ENCODE measurements at places on chromosomes 1 and 21. TPM values are rescaled to one million over a fixed set of nuclear protein-coding genes. Genes with fewer than 3 reads are reported as not detected.

Gene DCDC2B
- total RNA-seq, result not detected

Gene MPZ
- 3.5 TPM for total RNA-seq

Gene VSIG8
- not detected for total RNA-seq

Gene ANKRD65
- 1.7 TPM for total RNA-seq

Gene F13B
- not detected for total RNA-seq

Gene TNFSF18
- total RNA-seq, result not detected

Gene KIF14
- 0.08 TPM for total RNA-seq

Gene C1orf198
- total RNA-seq, result 32.7 TPM

GRCh38 chr1:14375226-14375625, 223.3 kb upstream of the KAZN start:
- DNase-seq, result no peak

GRCh38 chr1:51058858-51059257, 43.2 kb upstream of the C1orf185 start:
- no peak for DNase-seq

- no peak for DNase-seq
Measured at GRCh38 chr1:3658231-3658615, 5.9 kb downstream of the TP73 start.

DNA sequence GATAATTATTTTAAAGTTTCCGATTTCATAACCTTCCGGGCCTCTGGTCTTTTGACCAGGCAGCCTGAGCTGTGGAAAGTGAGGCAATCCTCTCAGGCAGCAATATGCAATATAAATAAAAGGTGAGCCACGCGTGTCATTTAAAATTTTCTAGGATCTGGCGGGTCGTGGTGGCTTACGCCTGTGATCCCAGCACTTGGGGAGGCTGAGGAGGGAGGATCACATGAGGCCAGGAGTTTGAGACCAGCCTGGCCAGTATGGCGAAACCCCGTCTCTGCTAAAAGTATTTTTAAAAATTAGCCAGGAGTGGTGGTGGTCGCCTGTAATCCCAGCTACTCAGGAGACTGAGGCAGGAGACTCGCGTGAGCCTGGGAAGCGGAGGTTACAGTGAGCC, 546 bp upstream of the ZNF695 start:
- no peak for DNase-seq

DNA sequence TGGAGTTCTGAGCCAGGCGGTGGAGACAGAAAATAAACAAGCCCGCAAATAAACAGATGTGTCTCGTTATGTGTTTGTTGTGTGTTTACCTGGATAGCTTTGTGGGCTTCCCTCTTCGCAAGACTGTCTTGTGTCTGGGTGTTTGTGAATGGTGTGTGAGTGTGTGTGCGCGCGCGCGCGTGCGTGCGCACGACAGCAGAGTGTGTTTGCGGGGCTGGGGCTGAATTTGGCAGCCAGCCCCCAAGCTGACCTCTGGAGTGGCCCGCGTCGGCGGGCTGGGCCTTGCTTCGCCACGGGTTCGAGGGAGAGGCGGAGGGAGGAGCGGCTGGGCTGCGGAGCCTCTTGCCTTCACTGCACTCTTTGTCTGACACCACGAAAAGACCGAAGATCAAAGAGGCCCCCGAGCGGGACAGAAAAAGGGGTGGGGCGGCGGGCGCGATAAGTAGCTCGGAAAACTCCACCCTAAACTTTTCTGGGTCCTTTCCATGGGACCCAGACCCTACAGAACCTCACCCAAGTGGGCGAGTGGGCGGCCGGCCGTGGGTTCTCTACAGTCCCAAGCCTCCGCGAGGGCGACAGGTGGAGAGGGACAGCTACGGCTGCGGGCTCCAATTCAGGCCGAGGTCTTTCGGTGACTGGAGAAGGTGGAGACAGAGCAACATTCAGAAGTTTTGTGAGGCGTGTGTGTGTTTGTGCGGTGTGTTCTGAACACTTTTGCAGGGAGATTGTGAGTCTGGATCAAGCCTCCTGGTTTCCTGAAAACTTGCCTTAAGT, 14.5 kb downstream of the PAX7 start:
- DNase-seq, result no peak

- DNase-seq, result no peak
Measured at GRCh38 chr1:166064313-166064926, 102.4 kb downstream of the FAM78B start.

GRCh38 chr1:90717356-90717664, 208 bp upstream of the BARHL2 start:
- no peak for DNase-seq

GRCh38 chr1:151993084-151993733, 450 bp downstream of the S100A10 start:
- DNase-seq, result peak; percentile 44

DNA sequence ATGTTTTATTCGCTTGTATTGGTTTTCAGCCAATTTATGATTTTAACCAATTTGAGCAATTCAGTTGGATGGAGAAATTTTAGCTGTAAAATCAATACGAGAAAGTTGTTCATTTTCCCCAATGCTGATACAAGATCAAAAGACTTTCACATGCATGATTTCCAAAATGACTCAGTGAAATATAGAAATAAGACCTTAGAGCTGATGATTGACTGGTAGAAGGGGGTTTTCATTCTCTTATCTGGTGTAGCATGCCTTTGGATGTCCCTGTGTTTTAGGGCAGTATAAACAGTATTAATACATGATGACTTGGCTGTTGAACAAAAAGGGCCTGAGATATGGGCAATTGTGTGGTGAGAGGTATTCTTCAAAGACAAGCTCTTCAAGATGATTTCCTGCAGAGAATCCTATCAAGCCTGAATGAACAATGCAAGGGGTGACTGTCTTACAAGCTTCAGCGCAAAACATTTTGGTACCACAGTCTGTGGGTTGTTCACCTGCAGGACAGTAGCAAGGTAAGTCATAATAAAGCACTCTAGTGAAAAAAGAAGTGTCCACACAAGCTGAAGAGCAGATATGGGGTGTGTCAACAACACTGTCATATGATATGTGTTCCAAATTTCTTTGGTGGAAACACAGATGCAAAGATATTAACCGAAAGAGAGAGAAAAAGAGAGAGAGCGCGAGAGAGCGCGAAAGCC, 156.2 kb downstream of the TNFSF18 start:
- DNase-seq, result no peak

GRCh38 chr1:174414203-174414602, 33.6 kb upstream of the GPR52 start:
- no peak for DNase-seq

DNA sequence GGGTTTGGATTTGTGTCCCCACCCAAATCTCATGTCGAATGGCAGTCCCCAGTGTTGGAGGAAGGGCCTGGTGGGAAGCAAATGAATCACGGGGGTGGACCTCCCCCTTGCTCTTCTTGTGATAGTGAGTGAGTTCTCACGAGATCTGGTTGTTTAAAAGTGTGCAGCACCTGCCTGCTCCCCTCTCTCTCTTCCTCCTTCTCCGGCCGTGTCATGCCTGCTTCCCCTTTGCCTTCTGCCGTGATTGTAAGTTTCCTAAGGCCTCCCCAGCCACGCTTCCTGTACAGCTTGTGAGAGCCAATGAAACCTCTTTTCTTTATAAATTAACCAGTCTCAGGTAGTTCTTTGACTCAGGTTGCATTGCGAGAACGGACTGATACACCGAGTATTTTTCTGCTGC, 15.9 kb downstream of the CLDN14 start:
- no peak for DNase-seq

- no peak for DNase-seq
Measured at GRCh38 chr1:29746076-29746665, 509.8 kb downstream of the PTPRU start.

DNA sequence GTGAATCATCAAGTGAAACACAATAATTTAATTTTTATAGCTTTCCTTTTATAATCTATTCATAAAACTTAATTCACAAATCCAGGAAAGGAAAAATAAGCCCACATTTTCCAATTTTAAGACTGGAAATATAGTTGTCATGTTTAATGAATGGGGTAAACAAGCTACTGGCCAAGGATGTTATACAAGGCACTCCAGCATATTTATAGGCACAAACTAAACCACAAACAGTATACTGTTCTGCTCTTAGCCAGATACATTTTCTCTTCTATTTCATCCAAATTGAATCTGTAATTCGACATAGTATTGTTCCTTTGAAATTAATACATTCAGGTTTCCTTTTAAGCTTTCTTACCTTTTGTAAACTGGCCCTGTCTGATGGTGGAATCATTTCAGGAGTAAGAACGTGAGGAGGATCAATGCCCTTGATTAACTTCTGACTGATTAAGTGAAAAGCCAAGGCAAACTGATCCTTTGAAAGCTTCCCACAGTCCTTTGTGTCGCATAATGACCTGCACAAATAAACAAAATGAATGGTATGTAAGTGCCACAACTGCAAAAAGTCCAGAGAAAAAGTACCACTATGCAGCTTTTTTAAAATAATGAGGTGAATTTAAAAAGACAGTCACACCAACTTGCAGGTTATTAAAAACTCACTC, 74.4 kb downstream of the EPS15 start:
- DNase-seq, result no peak

- DNase-seq, result no peak
Measured at GRCh38 chr1:173302366-173302765, 95.2 kb upstream of the TNFSF4 start.

DNA sequence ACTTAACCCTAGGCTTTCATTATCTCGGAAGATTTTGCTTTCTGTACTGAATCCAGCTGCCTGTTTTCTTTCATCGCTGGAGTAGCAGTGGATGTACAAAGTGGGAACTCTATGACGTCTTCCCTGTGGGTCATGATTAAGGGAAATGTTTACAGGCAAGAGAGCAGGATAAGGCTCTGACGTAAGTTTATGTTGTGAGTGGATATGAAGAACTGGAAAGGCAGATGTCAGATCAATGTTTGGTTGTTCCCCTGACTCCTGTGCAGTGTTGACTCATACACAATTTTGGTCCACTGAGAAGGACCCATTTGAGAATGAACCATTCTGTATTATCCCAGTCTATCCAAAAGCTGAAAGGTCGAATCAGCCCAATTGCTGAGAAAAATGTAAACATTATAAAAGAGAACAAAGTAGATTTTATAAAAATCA, 292.4 kb downstream of the GRIK1 start:
- no peak for DNase-seq

- no peak for DNase-seq
Measured at GRCh38 chr1:157095091-157095490, 4.5 kb downstream of the ETV3L start.

GRCh38 chr1:227824204-227824603, 8.7 kb downstream of the PRSS38 start:
- DNase-seq, result no peak

GRCh38 chr1:19643121-19643520, 990 bp upstream of the NBL1 start:
- DNase-seq, result no peak

DNA sequence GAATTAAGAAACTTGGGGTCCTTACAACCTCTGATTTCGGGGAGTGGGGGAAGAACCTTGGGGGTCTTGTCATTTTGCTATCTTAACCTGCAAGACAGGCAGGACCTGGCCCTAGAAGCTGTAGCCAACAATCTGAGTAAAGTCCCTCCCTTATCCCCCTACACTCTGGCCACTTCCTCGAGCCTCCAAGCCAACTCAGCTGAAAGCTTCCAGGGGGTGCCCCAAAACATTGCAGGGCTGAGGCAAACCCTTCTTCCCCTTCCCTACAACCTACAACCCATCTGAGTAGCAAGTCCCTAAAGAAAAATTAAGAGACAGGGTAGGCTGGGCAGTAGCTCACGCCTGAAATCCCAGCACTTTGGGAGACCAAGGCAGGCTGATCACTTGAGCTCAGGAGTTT, 5.0 kb downstream of the CERS2 start:
- no peak for DNase-seq

GRCh38 chr1:204929487-204930154, 59.0 kb downstream of the NFASC start:
- no peak for DNase-seq

GRCh38 chr1:23325393-23325792, 18.7 kb downstream of the HNRNPR start:
- no peak for DNase-seq

DNA sequence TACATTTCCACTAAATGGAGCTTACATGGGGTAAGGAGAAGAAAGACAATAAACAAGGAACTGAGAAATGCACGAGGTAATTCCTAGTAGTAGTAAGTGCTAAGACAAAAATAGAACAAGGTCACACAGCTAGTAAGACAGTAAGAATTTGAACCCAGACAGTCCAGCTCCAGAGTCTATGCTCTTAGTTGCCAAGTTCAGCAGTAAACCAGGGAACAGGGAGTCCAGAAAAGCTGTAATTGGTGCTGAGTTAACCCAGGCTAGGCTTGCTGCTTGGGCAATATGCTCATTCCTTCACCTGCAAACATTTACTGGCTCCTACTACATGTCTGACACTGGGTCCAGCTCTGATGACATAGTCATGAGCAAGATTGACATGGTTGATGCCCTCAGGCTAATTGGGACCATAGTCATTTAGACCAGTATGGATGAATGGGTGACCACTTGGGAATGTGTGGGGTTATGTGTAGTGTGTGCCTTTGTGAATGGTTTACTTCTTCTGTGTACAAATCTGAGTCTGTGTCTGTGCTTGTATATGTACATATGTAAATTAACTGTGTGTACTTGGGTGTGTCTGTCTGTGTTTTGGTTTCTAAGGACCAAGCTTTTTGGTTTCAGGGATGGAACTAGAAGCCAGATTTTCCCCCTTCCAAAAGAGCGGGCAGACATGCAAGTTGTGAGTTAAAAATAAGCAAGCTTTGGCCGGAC, 2.0 kb downstream of the GPX7 start:
- no peak for DNase-seq

DNA sequence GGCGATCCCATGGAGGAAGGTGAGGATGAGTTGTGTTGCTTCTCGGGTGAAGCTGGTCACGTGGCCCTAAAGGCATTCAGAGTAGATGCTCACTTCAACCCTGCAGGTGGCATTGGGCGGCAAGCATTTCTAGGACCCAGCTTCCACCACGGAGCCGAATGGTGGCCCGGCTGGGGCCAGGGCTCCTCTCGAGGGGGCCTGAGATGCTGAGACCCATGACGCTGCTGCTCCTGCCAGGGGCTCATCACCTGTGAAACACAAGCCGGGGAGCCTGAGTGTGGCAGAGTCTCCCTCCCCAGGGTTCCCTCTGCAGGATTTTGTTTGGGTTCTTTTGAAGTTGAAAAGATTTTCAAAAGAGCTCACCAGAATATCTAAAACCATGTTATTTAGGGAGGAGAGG, 41.2 kb downstream of the ABCG1 start:
- DNase-seq, result no peak

All from left ventricle myocardium inferior (tissue), 1 donor.